Endothelial cell of coronary artery (primary cell): ENCODE measurements at places on chromosomes 4 and X. TPM values are rescaled to one million over a fixed set of nuclear protein-coding genes. Genes with fewer than 3 reads are reported as not detected.

TKTL2 gene
- total RNA-seq, result not detected in 2 replicates

DCAF12L2 gene
- total RNA-seq, result under 0.01 TPM in 1 of 2 replicates, not detected in the other

TFE3 gene
- total RNA-seq, result 16.4 and 22.4 TPM in 2 replicates

TLR6 gene
- 1.1 and 1.9 TPM in 2 replicates for total RNA-seq

TLR1 gene
- total RNA-seq, result 3.8 and 5.4 TPM in 2 replicates

LNX1 gene
- total RNA-seq, result 1.0 and 1.8 TPM in 2 replicates
